Activated CD8-positive, alpha-beta memory T cell treated with anti-CD3 and anti-CD28 coated beads for 1 hour (primary cell): ENCODE measurements at places on chromosomes 13 and 19.

GRCh38 chr19:47028195-47028601 lies 8.6 kb downstream of the NPAS1 start:
- no peak for DNase-seq

DNA sequence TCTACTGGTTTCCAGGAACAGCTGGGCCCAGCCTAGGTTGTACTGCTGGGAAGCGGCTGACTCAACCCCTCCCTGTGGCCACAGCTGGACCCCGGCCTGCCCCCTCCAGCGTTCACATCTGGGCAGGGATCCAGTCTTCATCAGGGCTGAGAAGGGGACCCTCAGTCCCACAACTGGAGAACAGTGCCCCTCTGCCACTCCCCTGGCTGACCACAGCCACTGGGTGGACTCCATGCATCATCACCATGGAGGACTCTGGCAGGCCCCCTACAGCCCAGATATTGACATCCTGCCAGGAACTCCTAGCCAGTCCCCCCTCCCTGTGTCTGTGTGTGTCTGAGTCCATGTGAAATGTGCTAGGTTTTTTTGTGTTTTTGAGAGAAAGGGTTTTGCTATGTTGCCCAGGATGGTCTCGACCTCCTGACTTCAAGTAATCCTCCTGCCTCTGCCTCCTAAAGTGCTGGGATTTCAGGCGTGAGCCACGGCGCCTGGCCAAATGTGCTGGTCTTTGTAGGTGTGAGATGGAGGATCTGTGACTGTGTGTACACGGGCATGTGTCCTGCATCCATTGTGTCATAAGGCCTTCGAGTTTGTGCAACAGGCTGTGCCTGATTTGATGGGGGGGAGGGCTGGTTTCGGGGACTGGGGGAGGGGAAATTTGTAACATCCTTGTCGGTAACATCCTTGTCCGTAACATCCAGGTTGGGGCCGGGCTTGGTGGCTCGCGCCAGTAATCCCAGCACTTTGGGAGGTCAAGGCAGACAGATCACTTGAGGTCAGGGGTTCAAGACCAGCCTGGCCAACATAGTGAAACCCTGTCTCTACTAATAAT lies 4.0 kb upstream of the HOOK2 start:
- DNase-seq = no peak

DNA sequence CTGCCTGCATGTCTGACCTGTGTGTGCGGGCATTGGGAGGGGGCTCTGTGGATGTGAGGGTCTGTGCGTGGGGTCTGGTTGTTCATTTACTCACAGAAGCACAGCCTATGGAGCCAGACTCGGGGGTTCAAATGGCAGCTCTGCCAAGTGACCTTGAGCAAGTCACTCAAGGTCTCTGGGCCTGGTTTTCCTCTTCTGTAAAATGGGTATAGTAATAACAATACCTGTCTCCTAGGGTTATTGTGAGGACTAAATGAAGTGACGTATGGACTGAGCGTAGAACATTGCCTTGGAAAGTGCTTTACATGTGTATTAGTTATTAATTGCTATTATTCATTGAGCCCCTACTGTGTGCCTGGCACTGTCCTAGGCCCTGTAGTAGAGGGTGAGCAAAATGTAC lies 24.4 kb downstream of the CKM start:
- no peak for DNase-seq

GRCh38 chr13:29550430-29550988 lies 45.0 kb downstream of the SLC7A1 start:
- DNase-seq = no peak

DNA sequence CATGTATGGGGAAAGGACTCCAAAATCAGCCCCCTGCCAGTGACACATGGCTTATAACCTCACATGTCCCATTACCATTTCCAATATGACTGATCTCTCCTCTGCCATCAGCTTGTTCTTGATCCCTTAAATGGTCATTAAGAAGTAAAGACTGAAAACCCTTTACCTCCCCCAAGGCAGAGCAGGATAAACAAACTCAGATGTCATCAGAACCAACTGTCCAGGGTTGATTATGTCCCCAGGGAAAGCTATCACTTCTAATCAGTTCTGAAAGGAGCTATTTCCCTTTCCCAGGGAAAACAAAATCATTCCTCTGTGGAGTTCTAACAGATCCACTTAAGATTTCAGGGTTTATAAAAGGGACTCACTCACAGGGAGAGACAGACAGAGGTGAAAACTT lies 350.9 kb downstream of the SUCLA2 start:
- DNase-seq = no peak

- DNase-seq = no peak
Measured at GRCh38 chr13:104823071-104823470, 1712.4 kb downstream of the EFNB2 start.

DNA sequence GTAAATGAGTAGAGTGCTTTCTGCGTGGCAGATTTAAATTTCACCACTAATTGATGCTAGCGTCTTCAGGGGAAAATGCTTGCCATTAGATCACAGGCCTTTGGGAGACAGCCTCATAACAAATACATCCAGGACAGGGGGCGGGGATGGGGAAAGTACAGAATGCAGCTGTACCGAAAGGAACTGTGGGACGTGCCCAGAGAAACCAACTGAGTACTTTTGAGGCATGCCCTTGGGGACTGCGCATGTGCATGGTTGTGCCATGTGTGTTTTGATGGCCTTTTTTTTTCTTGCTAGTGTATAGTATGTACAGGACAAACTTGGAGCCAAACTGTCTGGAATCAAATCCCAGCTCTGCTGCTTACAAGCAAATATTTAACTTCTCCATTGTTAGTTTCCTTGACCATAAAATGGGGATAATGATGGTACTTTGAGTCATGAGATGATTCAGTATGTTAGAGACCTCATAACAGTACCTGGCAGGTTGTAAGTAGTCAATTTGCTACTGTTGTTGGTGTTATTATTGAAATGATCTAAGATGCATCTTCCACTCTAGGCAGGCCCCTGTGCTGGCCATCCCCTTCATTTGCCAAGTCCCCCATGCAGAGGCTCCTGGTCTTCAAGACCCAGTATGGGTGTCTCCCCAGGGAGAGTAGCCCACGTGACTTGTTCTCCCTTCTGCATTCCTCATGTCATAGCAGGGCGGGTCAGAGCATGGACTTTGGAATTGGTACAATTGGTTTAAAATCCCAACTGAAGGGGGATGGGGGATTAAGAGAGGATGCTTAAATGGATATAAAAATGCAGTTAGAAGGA lies 68.3 kb upstream of the NPAS1 start:
- DNase-seq = no peak

GRCh38 chr13:62205273-62205672 lies 789.6 kb upstream of the PCDH20 start:
- DNase-seq = no peak
